Heart left ventricle (tissue), 16 donors: ENCODE measurements at places on chromosomes 5 and 9. TPM values are rescaled to one million over a fixed set of nuclear protein-coding genes. Genes with fewer than 3 reads are reported as not detected.

GRCh38 chr5:329768-330167 lies 8.3 kb downstream of the AHRR start:
- H3K27me3 ChIP-seq = no peaks in the 10 kb centered on the region
- no peak for DNase-seq
- H3K4me1 ChIP-seq = no peaks in the 10 kb centered on the region
- no peak overlapping the region for H3K4me3 ChIP-seq
- no peaks in the 10 kb centered on the region for H3K36me3 ChIP-seq

DNA sequence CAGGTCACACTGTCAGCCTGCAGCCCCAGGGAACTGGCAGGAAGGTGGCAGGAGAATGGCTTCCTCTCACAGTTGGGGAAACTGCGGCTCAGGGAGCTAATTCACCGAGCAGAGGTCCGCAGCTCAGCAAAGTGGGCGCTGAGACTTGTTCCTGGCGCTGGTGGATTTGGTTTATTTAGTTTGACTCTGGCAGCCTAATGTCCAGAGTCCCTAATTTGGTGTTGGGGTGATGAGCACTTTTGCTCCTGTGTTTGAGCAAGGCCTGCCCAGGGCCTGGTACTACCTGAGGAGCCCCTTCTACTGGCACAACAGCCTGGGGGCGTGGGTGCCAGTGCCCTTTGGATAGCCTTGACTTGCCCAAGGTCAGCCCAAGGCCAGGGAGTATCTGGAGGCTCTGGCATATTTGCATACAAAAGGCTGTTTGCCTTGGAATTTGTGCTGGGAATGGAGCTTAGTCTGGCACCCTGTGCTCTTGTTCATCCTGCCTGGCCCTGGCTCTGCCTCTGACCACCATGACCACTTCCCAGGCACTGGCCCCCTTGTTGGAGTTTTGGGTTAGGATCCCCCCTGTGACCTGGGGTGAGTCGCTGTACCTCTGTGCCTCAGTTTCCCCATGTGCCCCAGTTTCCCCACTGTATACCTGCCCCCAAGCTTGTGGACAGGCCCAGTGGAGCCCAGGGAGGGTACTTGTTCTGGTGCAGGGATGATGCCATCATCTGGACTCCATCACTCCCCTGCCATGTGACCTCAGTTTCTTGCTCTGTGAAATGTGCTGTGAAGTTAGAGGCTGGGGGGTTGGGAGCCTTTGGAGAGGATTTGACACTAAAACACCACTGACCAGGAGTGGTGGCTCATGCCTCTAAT lies 1.4 kb downstream of the SUSD3 start:
- no peaks in the 10 kb centered on the region for H3K36me3 ChIP-seq
- no peak overlapping the region for H3K27ac ChIP-seq
- no peak for DNase-seq
- peaks cover 2% of the 10 kb centered on the region for H3K4me1 ChIP-seq
- no peaks in the 10 kb centered on the region for H3K27me3 ChIP-seq

GRCh38 chr5:31381299-31381698 lies 150.6 kb downstream of the DROSHA start:
- no peak overlapping the region for H3K27ac ChIP-seq
- no peak for DNase-seq
- H3K4me1 ChIP-seq = no peaks in the 10 kb centered on the region
- no peak overlapping the region for H3K4me3 ChIP-seq

DNA sequence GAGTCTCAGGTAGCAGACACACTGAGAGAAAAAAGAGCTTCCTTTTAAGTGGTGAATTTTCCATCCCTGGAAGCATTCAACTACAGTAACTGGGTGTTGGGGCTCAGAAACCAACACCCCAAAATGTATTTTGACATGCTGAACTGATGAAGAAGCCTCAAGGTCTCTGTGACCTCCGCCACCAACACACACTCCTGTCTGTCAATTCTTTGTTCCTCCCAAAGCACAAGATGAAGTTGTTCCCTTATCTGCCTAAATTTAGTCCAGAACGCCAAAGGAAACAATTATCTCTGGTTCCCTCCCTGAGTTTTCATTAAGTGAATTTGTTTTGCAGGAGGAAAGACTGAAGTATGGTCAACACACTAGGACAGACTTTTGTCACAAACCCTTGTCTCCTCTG lies 1.4 kb upstream of the CDKN2AIPNL start:
- DNase-seq = no peak
- no peak overlapping the region for H3K27ac ChIP-seq
- no peaks in the 10 kb centered on the region for H3K36me3 ChIP-seq
- peaks cover 20% of the 10 kb centered on the region for H3K4me1 ChIP-seq
- no peaks in the 10 kb centered on the region for H3K27me3 ChIP-seq
- no peak overlapping the region for H3K4me3 ChIP-seq

DNA sequence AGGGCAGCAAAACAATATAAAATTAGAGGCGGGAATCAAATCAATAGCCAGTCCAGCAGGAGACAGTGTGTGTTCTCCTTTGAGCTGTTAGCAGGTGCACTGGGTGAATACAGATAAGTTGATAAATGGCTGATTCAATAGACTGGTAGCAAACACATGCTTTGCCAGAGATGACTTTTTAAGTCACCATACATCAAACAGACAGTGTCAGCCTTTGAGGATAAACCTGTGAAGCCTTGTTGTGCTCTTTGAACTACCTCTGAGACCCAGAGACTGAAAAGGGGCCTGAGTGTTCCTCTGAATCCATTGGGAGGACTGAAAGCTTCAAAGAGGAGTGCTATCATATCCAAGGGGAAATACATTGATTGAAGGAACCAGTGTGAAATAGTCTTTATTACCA lies 301.9 kb downstream of the RASEF start:
- no peaks in the 10 kb centered on the region for H3K4me1 ChIP-seq
- no peaks in the 10 kb centered on the region for H3K36me3 ChIP-seq
- no peak overlapping the region for H3K27ac ChIP-seq
- H3K27me3 ChIP-seq = no peaks in the 10 kb centered on the region

NPR3 gene
- 34.9 TPM for total RNA-seq
